ENCODE measurements at places on chromosomes 1 and 21.

DNA sequence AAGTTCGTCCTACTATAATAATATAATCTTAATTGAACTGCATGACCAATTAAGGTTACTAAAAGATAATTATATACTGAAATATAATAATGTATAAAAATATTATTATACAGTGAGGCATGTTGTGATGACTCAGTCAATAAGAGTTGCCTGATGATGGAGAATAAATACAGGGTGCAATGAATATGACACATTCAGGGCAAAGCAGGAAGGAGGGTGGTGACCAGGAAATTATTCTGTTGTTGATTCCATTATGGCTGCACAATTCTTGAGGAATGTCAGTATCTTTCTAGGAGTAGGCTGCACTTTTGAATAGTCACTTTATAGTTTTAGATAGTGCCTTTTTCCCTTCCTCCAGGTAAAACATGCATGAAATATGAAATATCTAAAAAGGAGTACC lies 46.4 kb upstream of the RGS21 start:
- DNase-seq, result no peak

GRCh38 chr21:43369596-43370090 lies 57.3 kb downstream of the SIK1 start:
- DNase-seq, result no peak

- DNase-seq, result no peak
Observed at GRCh38 chr1:5658340-5659316, 333.6 kb downstream of the NPHP4 start.

DNA sequence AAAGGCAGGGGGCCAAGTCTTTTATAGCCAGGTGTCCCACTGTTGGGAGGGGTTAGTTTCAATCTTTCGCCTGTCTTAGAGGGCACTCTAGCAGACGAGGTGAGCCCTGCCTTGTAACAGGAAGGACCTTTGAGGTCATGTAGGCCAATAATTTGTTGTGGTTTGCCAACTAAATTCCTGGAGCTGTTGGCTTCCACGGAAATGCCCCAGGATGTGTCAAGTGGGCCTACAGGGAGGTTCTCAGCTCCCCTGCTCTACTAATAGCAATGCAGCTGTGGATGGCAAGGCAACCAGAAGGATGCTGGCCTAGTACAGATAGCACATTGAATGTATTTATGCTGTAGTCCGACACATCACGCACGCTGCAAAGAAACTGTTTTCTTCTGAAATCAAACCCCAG lies 22.3 kb upstream of the CASQ2 start:
- DNase-seq, result no peak

GRCh38 chr1:89022167-89022959 lies at the start of gene GBP3:
TSS of gene GBP3 (minus strand) at chr1:89022866. CDS start at chr1:89020721, 2,145 bp downstream.
- peak; percentile 42 for DNase-seq

Measured in AG04449 (cell line).